Cerebellar cortex (tissue), 1 donor: ENCODE measurements at places on chromosomes 2 and 18.
A peak's percentile ranks its signal among the peaks of the same experiment; 100 is the strongest.

- no peak for DNase-seq
These were observed 79.5 kb upstream of the SOX11 start for GRCh38 chr2:5612666-5613065.

GRCh38 chr2:1309507-1309906 is 103.8 kb upstream of the TPO start:
- DNase-seq: no peak

DNA sequence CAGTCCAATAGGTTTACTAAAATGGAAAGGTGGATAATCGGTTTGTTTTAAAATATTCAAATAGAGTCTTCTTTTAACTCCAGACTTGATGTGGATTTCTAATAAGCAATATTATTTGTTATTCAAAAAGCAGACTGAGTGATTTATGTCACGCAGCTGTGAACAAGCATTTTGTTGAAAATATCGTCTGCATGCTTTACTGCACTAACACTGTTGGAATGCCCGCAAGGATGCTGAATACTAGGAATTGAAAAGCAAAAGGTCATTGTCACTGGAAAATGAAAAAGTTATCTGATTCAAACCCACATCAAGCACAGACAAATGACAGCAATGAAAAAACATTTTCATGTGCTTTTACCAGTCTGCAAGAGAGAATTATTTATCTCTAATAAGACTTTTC is 31.1 kb downstream of the CHN1 start:
- DNase-seq: no peak

DNA sequence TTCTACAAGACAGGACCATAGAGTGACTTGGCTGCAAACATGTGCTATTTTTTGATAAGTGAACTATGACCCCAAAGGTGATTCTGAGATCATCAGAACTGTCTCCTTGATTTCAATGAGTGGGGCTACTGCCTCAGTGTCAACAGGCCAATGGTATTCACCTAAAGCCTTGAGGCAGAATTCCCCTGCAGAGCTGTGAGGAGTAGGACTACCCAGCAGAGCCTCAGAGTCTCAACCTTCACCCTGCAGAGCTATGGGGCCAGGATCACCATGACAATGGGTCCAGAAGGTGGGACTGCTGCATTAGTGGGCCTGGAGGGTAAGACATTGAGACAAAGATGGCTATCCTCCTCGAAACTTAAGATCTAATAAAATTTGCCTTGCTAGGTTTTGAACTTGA is 1668.2 kb upstream of the SLC39A10 start:
- no peak for DNase-seq

DNA sequence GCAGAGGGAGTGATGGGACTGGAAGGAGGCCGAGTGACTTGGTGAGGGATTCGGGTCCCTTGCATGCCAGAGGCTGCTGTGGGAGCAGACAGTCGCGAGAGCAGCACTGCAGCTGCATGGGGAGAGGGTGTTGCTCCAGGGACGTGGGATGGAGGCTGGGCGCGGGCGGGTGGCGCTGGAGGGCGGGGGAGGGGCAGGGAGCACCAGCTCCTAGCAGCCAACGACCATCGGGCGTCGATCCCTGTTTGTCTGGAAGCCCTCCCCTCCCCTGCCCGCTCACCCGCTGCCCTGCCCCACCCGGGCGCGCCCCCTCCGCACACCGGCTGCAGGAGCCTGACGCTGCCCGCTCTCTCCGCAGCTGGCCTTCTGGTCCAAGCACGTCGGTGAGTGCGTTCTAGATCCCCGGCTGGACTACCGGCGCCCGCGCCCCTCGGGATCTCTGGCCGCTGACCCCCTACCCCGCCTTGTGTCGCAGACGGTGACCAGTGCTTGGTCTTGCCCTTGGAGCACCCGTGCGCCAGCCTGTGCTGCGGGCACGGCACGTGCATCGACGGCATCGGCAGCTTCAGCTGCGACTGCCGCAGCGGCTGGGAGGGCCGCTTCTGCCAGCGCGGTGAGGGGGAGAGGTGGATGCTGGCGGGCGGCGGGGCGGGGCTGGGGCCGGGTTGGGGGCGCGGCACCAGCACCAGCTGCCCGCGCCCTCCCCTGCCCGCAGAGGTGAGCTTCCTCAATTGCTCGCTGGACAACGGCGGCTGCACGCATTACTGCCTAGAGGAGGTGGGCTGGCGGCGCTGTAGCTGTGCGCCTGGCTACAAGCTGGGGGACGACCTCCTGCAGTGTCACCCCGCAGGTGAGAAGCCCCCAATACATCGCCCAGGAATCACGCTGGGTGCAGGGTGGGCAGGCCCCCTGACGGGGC is 4.6 kb downstream of the PROC start:
- DNase-seq: no peak

GRCh38 chr2:171706152-171706803 is 19.0 kb downstream of the DYNC1I2 start:
- peak; percentile 34 for DNase-seq

GRCh38 chr2:150978053-150978452 is 283.6 kb downstream of the RBM43 start:
- no peak for DNase-seq

DNA sequence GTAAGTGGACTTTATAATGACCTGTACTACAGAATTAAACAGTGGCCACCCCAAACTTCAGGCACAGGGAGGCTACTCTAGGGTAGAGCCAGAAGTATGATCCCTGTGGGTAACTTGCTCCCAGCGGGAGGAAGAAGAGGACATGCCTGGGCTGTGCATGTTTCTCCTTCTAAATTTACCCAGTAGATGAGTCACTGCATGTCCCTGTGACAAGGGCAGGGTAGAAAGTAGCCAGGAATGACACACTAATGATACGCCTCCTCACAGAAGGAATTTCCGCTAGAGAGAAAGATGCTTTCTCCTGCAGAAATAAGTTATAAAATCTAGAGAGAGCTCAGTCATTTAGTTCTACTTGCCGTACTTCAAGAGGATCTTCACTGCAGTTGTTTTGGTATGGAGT is 7.5 kb downstream of the ACYP2 start:
- DNase-seq: peak; percentile 58

GRCh38 chr18:76518123-76518859 is 23.2 kb upstream of the ZNF516 start:
- DNase-seq: no peak

GRCh38 chr2:199463708-199464605 is 6.2 kb upstream of the SATB2 start:
- DNase-seq: no peak
